DMS 273 treated with DMSO at 0.1 percent for 48 hours (cell line): ENCODE measurements at places on chromosomes 1 and 21.

- DNase-seq: no peak
Observed at GRCh38 chr1:188004849-188005248, 1176.1 kb downstream of the PLA2G4A start.

- no peak for DNase-seq
Observed at GRCh38 chr1:20883766-20884165, 96.7 kb upstream of the HP1BP3 start.

- DNase-seq: no peak
Observed at GRCh38 chr1:110060034-110060661, 10.3 kb downstream of the ALX3 start.

GRCh38 chr21:38858026-38858811 is 52.5 kb downstream of the ETS2 start:
- no peak for DNase-seq

DNA sequence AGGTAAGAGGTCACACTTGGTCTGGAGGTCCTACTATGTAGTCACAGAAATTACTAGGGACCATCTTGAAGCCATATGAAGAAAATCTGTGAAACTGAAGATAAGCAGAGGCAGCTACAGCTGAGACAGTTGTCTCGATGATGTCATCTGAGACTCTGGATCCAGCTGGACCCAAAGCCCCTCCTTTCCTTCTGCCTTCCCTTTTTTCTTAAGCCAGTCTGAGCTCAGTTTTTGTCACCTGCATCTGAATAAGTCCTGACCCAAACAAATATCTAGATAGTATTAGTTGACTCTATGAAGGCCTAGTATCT is 143.3 kb downstream of the ETS2 start:
- no peak for DNase-seq

- no peak for DNase-seq
Observed at GRCh38 chr1:167247754-167248153, 27.1 kb downstream of the POU2F1 start.

DNA sequence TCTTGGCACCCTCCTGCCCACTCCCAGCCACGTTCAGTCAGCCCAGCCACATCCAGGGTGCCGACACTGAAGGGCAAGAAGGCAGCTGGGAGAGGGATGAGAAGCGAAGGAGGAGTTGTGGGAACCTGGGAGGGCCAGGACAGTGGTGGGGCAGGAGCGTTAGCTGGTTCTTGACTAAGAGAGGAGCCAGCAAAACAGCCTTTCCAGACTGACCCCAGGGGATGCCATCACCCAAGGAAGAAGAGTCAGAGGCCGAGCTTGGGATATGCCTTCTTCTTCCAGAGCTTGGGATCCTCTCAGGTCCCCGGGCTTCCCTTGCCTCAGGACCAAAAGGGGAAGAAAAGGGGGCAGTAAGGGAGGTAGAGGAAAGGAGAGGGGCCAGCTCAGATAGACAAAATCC is 7.2 kb downstream of the INKA2 start:
- DNase-seq: no peak

- no peak for DNase-seq
Observed at GRCh38 chr1:42740851-42741580, 980 bp upstream of the CLDN19 start.

GRCh38 chr1:17155257-17155920 is 36.1 kb upstream of the PADI2 start:
- no peak for DNase-seq

- DNase-seq: no peak
Observed at GRCh38 chr1:28878796-28879195, 35.6 kb upstream of the EPB41 start.

DNA sequence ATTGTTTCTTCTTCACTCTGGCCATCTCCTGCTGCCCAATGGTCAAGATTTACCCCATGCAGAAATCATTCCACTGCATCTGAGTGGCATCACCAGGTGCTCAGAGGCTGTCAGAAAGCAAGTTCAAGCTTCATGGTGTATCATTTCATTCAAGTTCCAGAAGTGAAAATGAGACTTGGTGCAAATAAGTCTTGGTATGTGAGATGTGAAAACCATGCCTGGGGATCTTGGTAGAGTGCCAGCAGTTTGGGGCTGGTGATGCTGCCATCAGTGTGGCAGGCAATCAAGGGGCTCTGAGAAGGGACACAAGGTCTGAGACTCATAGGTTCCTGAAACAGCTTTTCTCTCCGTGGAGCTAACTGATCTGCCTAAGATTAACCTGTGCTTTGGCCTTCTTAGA is 52.0 kb downstream of the CD2 start:
- DNase-seq: no peak

DNA sequence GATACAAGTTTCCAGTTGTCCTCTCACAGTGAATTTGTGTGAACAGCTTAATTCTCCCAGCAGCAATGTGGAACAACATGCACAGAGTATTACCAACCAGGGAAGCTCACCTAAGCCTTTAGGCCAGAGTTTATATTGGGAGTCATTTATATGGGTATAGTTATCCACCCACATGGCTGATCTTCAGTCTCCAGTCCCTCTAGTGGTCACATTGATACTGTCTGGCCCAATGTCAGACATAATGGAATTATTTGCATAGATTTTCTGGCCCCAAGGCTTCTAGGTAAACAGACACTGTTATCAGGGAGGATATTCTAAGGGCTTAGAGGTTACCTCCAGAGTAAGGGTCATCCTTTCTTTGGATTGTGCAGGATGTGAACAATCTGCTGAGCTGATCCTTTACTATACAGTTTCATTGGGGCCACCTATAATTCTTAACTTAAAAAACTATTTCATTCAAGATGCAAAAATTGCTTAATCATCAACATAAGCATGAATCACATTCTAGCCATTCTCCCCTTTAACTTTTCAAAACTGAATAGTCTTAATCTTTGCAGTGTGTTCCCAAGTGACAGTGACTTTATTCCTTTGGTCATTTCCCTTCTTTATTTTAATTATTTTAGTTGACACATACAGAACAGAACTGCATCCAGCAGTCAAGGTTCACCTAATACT is 210.9 kb downstream of the LTN1 start:
- DNase-seq: no peak

- no peak for DNase-seq
Observed at GRCh38 chr1:117605164-117605773, 579 bp upstream of the TENT5C start.

DNA sequence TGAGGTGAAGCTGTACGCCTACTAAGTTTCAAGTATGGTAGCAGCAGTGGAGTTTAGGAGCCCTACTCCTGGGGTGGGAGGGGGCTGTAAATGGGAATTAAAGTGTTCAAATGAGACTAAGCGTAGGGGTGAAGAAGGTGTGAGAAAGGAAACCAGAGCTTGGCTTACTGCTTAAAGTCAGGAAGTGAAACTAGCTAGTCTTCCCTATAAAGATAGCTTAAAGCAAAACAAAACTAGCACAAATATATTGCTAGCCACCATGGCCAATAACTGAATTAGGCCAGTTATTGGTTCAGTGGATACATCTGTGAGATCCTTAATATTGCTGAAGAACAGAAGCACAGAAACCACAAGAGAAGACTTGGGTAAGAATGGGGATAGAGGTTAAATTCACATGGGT is 492.2 kb upstream of the PKN2 start:
- no peak for DNase-seq

DNA sequence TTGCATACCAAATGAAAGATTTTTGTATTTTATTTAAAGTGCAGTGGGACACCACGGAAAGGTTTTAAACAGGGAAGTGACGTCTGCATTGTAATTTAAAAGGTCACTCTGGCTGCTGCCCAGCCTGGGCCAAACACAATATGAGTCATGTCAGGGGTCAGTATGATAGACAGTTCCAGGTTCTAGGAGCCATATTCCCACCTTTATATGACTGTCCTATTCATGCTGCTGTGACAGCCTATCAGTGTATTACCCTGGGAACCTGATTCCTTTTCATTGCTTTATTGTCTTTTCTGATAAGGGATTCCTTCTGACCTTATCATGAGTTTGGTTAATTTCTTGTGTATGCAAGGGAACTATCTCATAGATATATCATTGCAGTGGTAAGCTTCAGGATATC is 5.3 kb downstream of the VANGL1 start:
- no peak for DNase-seq

DNA sequence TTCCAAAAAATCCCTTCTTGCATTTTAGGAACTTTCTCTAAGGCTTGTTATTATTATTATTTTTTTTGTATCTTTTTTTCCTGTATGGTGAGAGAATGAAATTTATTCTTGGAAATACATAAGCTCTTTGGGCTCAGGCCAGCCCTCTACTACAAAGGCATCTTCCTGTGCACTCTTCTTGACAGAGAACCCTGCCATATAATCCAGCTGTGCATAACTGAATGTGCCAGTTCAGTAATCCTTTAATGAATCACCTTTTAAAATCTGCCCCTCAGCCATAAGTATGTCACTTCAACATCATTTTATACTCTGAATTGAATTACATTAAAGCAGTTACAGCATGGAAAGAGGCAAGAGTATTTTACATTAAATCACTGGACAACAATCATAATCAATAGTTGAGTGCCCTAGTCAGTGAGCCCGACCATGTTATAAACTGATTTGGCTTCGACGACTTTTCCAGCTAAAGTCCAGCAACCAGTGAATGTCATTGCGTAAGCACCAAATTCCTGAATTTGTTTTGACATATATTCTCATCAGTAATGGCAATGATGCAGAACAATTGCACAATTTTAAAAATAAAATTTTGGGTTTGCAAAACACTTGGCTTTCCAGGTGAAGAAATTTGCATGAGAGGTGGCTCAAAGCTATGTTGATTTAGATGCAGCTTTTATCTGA is 59.2 kb upstream of the KCNK2 start:
- no peak for DNase-seq

- DNase-seq: no peak
Observed at GRCh38 chr1:10900251-10900651, 103.8 kb upstream of the CASZ1 start.

DNA sequence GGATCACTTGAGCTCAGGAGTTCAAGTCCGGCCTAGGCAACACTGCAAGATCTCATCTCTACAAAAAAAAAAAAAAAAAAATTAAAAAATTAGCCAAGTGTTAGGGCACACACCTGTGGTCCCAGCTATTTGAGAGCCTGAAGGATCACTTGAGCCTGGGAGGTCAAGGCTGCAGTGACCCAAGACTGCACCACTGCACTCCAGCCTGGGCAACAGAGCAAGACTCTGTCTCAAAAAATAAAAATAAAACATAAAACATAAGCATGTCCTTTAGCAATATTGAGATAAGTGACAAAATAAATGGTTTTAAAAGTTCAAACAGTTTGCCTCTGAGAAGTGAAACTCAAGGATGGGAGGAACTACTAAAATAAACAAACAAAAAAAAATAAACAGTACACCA is 101.2 kb downstream of the RERE start:
- no peak for DNase-seq

- DNase-seq: no peak
Observed at GRCh38 chr1:90104941-90105538, 110.1 kb downstream of the ZNF326 start.

DNA sequence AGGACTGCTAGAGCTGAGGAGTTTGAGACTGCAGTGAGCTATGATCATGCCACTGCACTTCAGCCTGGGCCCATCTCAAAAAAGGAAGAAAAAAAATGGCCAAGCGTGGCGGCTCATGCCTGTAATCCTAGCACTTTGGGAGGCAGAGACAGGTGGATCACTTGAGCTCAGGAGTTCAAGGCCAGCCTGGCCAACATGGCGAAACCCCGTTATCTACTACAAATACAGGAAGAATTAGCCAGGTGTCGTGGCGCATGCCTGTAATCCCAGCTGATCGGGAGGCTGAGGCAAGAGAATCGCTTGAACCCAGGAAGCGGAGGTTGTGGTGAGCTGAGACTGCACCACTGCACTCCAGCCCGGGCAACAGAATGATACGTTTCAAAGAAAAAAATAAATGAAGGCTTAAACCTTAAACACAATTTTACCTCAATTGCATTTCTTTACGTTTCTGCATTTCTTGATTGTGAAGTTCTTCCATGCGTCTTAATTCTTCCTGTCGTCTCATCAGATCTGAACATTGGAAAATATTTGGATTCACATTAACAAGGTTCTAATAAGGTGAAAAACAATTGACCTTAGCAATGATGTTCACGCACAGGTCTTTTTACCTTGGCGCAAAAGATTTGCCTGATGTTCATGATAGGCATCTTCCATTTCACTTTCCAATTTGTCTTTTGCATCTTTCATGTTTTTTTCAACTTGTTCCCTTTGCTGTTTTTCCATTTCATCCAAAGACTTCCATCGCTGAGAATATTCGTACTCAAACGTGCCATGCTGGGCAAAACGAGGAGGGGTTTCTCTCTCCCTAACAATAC is 4.2 kb downstream of the SFPQ start:
- DNase-seq: no peak

DNA sequence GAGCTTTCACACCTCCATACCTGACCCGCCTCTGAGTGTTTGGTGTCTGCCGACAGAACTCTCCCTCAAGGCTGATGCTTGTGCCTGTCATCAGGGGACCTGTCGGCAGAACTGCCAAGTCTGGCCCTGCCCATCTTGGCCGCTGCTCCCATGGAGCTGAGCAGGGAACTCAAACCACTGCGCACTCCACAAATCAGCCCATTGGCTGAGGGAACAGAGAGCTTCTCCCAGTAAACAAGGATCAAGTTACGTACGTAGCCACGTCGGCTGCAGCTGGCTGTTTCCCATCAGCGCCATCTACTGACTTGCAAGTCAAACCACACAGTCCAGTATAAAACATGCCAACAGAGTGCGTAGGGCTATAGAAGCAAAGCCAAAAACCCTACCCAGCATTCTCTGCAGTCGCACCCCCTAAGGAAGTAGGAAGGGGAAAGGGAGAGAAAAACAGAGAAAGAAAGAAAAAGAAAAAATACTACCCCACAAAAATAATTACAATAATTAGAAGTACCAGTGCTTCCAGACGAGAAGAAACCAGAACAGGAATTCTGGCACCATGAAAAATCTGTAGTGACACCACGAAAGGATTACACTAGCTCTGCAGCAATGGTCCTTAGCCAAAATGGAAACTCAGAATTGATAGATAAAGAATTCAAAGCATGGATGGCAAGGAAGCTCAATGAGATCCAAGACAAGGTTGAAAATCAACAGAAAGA is 13.1 kb downstream of the KRTAP13-1 start:
- peak; percentile 33 for DNase-seq

DNA sequence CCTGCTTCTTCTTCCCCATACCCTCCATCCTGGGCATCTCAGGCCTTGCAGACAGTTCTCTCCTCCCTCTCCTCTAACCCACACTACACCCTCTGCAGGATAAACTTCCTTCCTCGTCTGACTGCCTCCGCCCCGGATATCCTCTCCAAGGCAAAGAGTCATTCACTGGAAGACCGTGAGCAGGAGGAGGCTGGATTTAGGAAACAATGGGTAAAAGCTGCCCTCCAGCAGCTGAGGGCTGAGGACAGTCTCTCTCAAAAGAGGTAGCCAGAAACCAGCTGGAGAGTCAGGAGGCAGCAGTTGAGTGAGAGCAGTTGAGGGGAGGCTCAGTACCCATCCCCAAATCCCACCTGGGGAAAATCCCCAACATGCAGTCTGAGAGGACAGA is 1.4 kb downstream of the CSRP1 start:
- no peak for DNase-seq

DNA sequence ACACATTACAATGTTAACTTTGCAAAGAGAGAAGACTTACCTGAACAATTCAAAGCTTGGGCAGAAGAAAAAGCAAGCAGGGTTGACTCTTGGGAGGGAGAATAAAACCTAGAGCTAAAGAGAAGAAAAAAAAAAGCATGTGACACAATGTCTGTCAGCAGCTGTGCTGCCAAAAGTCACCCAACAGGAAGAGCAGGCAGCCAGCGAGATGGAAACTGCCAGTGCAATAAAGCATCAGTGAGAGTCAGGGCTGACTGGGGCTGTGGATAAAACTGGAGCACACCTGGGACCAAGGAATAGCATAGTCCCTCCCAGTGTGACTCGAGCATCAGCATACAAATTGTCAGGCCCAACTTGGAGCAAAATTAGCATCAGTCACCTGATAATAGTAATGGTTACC is 65.0 kb upstream of the SLC22A15 start:
- no peak for DNase-seq
